Stromal cell of bone marrow (primary cell): ENCODE measurements at places on chromosomes 6 and 20.
A peak's percentile ranks its signal among the peaks of the same experiment; 100 is the strongest.

DNA sequence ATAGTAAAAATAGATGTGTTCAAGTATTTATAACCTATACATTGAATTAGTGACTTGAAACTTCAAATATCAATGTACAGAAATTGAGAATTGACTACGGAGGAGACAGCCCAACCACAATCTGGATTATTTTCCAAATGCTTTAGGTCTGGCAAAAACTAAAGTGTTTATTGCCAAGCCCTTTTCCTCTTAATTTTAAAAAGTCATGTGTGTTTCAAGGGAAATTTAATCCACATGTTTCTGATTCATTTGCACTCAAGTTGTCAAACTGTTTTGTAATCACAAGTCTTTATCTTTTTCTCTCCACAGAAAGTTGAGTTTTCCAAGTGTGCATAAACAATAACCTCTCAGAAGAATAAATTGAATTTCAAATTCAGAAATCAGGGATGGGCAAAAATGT, 350.8 kb upstream of the RSPO3 start:
- no peak for DNase-seq

GRCh38 chr20:10488534-10488933, 53.4 kb downstream of the SLX4IP start:
- DNase-seq, result no peak

DNA sequence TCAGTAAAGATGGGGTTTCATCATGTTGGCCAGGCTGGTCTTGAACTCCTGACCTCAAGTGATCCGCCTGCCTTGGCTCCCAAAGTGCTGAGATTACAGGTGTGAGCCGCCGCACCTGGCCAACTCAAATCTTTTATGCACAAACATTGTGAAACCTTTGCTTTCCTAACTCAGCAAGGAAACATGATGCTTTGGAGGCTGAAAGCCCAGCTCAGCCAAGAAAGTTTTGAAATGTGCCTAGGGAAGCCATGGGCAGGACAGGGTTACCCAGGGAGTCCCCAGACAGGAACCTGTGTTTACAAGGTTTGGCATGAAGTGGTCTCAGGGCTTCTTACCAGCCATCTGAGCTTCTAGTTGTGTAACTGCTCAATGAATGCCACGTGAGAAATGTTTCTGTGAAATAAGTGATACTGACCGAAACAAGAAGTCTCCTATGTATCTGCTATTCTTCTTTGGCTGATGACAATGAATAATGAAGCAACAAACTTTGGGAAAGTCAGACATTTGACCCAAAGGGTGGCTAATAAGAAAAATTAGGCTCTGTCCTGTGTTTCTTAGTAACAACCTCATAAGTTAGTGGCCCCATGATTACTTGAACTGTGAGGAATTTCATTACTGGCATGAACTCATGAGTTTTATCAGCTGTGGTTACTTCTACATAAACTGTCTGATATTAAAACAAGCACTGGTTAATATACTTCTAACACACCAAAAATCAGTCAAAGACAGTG, 163.5 kb downstream of the KIF6 start:
- DNase-seq, result no peak

- no peak for DNase-seq
Measured at GRCh38 chr6:81564470-81565068, 187.9 kb downstream of the TENT5A start.

GRCh38 chr20:38418509-38419204, 16.5 kb downstream of the SNHG17 start:
- no peak for DNase-seq

DNA sequence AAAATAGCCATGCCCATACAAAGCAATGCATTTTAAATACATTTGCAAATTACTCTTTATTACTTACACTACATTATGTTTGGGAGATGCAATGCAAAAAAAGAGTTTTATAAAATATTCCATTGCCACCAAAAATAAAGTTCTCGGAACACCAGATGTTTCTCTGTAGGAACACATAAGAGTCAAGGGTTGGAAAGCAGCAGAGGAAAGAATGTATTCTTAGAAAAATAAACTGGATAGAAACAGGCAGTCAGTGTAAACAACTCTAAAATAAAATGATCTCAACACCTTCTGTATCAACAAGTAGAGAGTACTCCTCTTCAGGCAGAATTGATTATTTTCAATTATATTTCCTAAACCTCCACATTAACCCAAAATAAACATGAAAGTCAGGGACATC, 28.1 kb downstream of the KIF13A start:
- DNase-seq, result no peak

GRCh38 chr6:136791296-136792094, 782 bp downstream of the MAP3K5 start:
- peak; percentile 28 for DNase-seq

DNA sequence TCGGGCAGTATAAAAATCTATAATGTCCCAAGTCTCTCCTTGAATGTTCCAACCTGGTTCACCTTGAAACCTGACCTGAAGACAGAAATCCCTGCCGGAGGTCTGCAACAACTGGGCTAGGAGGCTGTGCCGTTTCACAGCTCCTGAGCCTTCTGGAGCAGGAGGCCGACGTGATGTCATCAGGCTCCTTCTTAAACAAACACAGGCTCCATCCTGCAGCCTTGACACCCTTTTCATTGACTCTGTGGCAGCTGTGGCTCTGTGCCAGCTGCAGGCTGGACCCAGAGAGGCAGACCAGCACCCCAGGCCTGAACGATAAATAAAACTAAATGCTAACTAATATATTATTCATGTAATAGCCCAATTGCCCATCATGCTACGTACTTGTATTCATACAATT, 483.9 kb downstream of the CD83 start:
- DNase-seq, result no peak

DNA sequence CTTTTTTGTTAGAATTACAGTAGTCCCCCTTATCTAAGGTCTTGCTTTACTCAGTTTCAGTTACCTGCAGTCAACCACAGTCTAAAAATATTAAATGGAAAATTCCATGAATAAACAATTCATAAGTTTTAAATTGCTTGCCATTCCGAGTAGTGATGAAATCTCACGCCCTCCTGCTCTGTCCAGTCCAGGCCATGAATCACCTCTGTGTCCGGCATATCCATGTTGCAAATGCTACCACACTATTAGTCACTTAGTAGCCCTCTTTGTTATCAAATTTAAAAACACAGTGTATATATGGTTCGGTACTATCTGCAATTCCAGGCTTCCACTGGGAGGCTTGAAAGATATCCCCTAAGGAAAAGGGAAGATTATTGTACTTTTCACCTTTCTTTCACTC, 164.6 kb upstream of the FAM83B start:
- peak; percentile 64 for DNase-seq

DNA sequence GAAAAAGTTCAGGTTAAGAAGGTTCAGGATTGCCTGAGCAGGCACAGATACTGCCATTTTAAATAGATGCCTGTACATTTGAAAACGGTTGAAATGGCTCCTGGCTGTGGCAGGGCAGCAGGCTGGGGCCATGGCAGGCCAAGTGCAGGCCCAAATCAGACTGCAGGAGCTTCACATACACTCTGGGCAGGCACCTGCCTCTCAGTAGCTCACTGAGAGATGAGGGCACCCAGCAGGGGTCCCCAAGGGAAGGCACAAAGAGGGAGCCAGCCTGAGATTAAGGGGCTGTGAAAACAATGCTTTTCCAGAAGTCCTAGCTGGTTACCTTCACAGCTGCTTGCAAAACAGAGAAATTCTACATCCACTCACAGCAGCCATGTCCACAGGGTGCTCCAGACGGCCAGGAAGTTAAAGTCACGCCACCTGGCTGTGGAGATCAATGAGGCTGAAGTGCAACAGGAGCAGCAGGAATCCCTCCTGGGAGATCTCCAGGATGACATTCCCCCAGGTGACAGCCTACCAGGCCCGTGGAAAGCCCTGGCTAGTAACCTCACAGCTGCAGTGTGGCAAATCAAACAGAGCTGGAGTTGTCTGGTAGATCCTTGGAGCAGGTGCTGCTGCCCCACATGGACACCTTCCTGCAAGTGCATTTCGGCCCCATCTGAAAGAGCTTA, 6.2 kb upstream of the RAET1E start:
- no peak for DNase-seq

DNA sequence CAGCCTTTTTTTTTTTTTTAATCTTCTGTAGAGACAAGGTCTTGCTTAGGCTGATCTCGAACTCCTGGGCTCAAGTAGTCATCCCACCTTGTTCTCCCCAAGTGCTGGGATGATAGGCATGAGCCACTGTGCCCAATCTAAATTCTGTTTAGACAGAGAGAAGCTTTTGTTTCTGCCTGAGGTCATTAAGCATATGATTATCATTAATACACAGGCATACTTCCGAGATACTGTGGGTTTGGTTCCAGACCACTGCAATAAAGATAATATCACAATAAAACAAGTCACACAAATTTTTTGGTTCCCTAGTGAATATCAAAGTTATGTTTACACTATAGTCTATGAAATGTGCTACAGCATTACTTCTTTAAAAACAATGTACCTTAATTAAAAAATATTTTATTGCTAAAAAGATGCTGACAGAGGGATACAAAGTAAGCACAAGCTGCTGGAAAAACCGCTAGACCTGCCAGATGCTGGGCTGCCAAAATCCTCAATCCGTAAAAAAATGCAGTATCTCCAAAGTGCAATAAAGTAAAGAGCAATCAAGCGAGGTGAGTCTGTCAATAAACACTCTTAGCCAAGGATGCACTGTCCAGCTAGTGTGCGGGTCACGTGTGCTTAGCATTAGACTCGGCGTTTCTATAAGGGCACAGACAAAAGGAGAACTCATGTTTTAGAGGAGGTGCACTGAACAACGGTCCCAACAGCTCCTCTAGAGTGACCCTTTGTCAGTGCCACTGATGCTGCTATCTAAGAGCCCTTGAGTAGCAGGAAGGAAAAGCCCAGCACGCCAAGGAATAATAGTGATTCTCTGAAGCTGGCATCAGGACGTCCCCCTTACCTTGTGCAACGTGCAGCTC, 16.1 kb downstream of the TXNDC5 start:
- DNase-seq, result no peak

- DNase-seq, result no peak
Measured at GRCh38 chr6:87115402-87116135, 20.7 kb upstream of the CGA start.

DNA sequence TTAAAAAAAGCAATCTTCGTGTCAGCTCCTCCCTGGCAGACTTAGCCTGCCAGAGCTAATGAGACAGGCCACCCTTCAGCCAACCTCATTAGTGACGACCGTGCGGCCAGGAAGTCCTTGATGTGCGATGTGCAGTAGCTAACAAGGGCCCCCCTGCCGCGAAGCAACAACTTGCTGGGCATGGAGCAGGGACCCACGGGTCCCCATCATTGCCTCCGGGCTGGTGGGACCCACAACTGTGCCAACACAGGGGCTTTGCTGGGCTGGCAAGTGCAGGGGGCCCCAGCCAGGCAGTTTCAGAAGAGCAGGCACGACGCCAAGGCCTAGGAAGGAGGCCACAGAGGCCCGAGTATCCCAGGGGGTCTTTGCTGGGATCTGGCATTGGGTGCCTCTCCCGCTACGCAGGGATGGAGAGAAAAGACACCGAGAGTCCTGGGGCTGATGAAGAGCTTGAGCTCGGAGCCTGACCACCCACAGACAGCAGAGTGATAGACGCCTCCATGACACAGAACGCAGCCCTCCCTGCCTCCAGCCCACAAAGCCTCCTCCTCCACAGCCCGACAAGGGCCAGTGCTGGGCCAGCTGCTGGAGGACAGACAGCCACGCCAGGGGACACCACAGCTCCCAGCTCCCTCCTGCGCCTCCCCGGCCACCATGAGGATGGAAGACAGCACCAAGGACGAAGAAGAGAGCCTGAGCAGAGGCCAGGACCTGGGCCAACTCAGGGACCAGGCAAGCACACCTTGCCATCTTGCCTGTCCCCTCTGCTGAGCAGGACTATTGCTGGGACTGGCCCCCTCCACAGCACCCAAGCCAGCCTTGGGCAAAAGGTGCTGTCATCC, 96.6 kb downstream of the YTHDF1 start:
- no peak for DNase-seq

DNA sequence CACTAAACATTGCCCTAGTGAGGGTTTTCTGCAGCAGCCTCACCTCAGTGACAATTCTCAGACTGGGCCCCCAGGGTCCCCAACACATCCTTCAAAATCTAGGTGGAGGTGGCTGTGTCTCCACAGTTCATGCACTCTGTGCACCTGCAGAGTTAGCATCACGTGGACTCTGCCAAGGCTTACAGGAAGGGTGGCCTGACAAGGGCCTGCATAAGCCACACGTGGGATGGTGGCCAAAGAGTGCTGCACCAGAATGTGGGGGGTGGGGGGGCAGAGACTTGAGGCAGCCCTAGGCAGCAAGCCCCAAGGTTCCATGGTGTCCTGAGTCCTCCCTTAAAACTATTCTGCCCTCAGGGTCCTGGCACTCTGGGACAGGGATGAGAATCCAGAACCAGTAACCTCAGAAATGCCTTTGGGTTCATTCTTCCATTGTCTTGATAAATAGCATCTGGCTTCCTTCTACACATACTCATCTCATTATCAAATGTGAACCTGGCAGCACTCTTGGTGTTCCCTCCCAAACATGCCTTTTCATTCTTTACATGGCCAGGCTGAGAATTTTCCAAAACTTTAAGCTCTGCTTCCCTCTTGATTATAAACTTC, 1.6 kb upstream of the SERPINB1 start:
- no peak for DNase-seq
